ENCODE measurements at places on chromosomes 5 and 9. TPM values are rescaled to one million over a fixed set of nuclear protein-coding genes. Genes with fewer than 3 reads are reported as not detected.

RFESD gene
- total RNA-seq = 3.6 TPM

CTNND2 gene
- 1.3 TPM for total RNA-seq

CATSPER3 gene
- total RNA-seq = 0.44 TPM

GARIN3 gene
- not detected for total RNA-seq

DNA sequence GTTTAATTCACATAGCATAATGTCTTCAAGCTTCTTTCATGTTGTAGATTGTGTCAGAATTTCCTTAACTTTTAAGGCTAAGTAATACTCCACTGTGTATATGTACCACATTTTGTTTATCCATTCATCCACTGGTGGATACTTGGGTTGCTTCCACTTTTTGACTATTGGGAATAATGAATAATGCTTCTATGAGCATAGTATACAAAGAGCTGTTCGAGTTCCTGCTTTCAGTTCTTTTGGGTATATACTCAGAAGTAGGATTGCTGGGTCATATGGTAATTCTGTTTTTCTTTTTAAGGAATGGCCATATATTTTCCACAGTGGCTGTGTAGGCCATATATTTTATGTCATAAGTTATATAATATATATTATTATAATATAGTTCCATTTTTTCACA lies 3.6 kb upstream of the FAM120AOS start:
- DNase-seq = no peak

DNA sequence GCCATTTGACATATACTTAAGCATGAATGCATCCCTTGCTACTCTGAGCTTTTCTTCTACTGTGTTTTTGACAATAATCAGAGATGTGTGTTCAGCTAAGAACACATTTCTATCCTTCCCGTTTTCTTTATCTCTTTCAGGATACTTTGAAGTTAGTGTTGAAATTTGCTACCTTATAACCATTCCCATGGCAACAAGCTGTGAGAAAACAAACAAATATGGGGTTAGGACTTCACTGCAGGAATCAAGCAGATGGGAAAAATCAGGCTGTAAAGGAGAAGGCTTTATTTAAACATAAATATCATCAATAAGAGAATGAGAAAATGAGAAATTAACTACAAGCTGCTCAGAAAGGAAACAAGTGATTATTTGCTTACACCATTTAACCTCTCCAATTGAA lies 35.2 kb downstream of the ZCCHC9 start:
- no peak for DNase-seq

GRCh38 chr5:172931001-172931536 lies 28.2 kb upstream of the RPL26L1 start:
- peak; percentile 84 for DNase-seq

DNA sequence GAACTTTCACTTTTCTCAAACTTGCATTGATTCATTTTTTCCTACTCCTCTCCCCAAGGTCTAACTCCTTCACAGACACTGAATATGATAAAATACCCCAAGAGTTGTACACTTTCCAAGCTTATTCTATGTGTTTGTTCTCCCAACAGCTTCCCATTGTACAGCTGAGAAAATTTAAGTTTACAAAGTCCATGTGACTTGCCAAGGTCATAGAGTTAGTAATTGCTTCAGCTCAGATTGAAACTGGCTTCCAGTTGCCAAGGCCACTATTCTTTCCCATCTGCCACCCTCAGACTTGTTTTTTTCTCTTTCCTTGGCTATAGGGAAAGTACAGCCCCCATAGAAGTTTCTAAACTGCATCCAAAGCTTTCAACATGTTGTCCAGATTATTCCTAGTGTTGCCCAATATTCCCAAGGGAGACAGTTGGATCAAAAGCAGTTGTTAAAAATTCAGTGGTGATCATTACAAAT lies 34.8 kb downstream of the TNFSF8 start:
- DNase-seq = no peak

DNA sequence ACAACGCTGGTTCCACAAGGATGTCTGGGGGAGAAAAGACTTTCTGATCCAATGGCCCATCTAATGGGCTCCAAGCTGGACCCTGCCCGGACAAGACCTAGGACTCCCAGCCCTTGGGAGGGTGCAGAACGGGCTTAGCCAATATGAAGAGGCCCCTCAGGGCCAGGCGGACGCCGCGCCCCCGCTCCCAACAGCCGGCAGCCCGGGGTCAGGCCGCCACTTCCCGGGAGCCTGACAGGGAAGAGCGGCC lies 493 bp downstream of the P4HA2 start:
- DNase-seq = no peak

- no peak for DNase-seq
Observed at GRCh38 chr5:172492097-172492840, 37.9 kb upstream of the SH3PXD2B start.

GRCh38 chr5:81776258-81776657 lies 25.4 kb upstream of the SSBP2 start:
- DNase-seq = no peak

All from adrenal gland (tissue), 19 donors.